ENCODE measurements at places on chromosomes 3 and 15. TPM values are rescaled to one million over a fixed set of nuclear protein-coding genes. Genes with fewer than 3 reads are reported as not detected.

DLL4 gene
- total RNA-seq: 0.09 TPM

DNA sequence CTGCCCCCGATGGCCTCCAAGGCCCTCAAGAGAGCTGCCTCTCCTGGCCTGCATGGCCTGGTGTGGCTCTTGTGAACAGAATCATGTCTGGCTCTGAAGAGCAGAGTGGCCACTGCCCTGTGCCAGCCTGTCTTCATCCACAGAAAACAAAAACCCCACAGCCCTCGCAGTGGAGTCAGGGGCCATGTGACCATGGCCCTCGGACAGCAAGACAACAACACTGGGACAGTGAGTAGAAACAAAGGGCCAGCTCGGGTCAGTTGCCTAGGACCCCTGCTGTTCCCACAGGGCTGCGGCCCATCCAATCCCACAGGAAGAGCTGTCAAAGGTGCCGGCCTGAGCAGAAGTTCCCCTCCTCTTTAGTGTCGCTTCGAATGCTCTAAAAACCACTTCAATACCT is 72.5 kb downstream of the UMPS start:
- no peaks in the 10 kb centered on the region for H3K27me3 ChIP-seq
- no peak overlapping the region for H3K27ac ChIP-seq
- DNase-seq: no peak
- peaks cover 9% of the 10 kb centered on the region for H3K36me3 ChIP-seq
- no peak overlapping the region for H3K4me3 ChIP-seq

- no peak for DNase-seq
- no peaks in the 10 kb centered on the region for H3K36me3 ChIP-seq
- no peak overlapping the region for H3K4me3 ChIP-seq
Observed at GRCh38 chr15:23538648-23539047, 26.8 kb upstream of the MKRN3 start.

DNA sequence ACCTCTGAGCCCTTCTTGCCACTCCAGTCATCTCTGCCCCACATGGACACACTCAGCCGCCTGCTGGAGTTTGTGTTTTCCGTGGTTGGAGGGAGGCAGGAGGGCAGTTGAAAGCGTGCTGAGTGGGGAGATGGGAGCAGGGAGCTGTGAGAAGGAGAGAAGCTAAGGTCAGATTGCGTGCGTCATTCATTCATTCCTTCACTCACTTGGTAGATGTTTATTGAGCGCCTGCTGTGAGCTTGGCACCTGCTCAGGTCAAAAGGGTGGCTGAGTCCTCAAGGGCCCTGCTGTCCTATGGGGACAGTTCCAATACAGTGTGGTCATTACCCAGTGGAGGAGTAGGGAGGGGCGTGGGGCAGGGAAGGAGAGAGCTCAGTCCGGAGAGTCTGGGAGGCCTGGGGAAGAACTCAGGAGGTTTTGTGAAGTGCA is 23.5 kb downstream of the LIMD1 start:
- H3K36me3 ChIP-seq: no peaks in the 10 kb centered on the region
- H3K27me3 ChIP-seq: no peaks in the 10 kb centered on the region
- no peak overlapping the region for H3K4me3 ChIP-seq
- DNase-seq: no peak
- no peaks in the 10 kb centered on the region for H3K4me1 ChIP-seq
- H3K27ac ChIP-seq: no peak overlapping the region

DNA sequence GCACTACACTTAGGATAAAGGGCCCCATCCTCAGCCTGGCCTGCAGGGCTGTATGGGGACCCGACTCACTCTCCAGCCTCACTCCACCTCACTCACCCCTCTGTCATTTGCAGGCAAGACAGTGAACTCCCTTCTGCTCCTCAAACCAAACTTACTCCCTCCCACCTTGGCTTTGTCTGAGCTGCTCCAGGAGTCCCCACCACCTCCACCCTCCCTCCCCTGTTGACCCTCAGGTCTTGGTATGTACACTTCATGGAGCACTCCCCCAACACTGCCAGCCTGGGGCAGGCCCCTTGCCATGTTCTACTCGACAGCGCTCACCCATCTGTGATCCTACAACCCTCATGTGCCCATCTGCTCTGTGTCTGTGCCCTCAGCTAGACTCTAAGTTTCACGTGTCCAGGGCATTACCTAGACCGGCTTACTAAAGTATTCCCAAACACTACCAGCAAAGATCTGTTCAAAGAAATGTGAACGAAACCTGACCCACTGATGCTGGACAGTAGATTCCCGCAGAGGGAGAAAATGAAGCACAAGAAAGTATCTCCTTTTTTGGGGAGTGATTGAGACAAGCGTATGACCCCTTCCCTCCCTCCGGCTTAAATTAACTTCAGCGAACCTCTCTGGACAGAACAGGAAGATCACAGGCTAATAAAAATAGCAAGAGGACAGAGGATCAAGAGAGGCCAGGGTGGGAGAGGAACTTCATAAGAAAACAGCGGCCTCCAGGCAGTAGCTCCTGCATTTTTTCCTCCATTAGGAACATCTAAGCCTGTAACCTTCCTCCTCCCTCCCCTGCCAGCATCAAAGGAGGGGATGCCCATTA is 113.2 kb downstream of the RFTN1 start:
- H3K4me3 ChIP-seq: no peak overlapping the region
- H3K4me1 ChIP-seq: peaks cover 9% of the 10 kb centered on the region
- no peak overlapping the region for H3K27ac ChIP-seq
- no peaks in the 10 kb centered on the region for H3K36me3 ChIP-seq
- DNase-seq: no peak

DNA sequence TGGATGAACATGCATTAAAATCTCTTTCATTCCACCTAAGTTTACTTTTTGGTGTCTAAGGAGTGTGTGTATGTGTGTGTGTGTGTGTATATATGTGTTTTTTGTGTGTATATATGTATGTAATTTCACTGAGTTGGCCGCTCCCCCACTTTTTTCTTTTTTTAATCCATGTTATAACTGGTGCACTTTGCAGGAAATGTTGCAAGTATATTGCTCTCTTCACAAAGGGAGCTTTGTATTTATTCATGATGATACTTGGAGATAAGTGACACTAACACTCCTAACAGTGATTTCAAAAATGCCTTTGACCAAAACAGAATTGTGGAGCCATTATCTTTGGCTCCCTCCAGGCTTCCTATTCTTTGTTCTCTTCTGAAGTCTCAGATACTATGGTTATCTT is 95.8 kb downstream of the FNDC3B start:
- H3K4me1 ChIP-seq: peaks cover 55% of the 10 kb centered on the region
- no peaks in the 10 kb centered on the region for H3K27me3 ChIP-seq
- no peak for DNase-seq

GRCh38 chr15:31149088-31149505 is 47.6 kb upstream of the TRPM1 start:
- no peaks in the 10 kb centered on the region for H3K36me3 ChIP-seq
- no peak overlapping the region for H3K4me3 ChIP-seq
- no peaks in the 10 kb centered on the region for H3K4me1 ChIP-seq
- no peak for DNase-seq

EIF4E3 gene
- total RNA-seq: 3.5 TPM

SLC27A2 gene
- not detected for total RNA-seq

GRCh38 chr3:195546130-195546560 is 3.0 kb upstream of the PPP1R2 start:
- DNase-seq: peak; percentile 83
- peaks cover 18% of the 10 kb centered on the region for H3K4me1 ChIP-seq
- H3K36me3 ChIP-seq: no peaks in the 10 kb centered on the region
- no peaks in the 10 kb centered on the region for H3K27me3 ChIP-seq
- peak overlapping the region; percentile 42 for H3K27ac ChIP-seq

- no peak overlapping the region for H3K27ac ChIP-seq
- DNase-seq: no peak
- peaks cover 5% of the 10 kb centered on the region for H3K27me3 ChIP-seq
- no peaks in the 10 kb centered on the region for H3K36me3 ChIP-seq
Observed at GRCh38 chr3:22893101-22893500, 310.0 kb upstream of the UBE2E2 start.

DNA sequence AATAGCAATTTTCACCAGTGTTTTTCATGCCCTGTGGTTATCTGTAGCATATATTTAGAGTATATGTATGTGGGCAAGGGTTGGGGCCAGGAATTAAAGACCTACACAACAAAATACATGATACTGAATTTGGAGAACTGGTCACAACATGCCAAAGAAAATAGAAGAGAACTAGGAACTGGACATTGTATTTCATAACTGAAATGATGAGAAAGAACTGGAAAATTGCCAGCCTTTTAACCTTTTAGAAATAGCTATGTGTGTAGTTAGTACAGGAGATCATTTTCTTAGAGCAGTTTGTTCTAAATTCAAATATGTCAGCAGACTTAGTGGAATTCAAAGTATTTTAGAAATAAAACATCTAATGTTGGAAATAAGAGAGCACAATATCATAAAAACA is 227.1 kb upstream of the CGNL1 start:
- no peaks in the 10 kb centered on the region for H3K27me3 ChIP-seq
- H3K36me3 ChIP-seq: peaks cover 5% of the 10 kb centered on the region

GRCh38 chr3:142904639-142905436 is 16.0 kb upstream of the PCOLCE2 start:
- DNase-seq: peak; percentile 22
- peaks cover 9% of the 10 kb centered on the region for H3K4me1 ChIP-seq
- H3K27me3 ChIP-seq: no peaks in the 10 kb centered on the region
- H3K4me3 ChIP-seq: no peak overlapping the region
- no peak overlapping the region for H3K27ac ChIP-seq

GRCh38 chr3:52406231-52406661 is 38.7 kb downstream of the SEMA3G start:
- H3K4me1 ChIP-seq: peaks cover 17% of the 10 kb centered on the region
- no peaks in the 10 kb centered on the region for H3K27me3 ChIP-seq
- H3K36me3 ChIP-seq: peaks cover 16% of the 10 kb centered on the region
- no peak for DNase-seq
- H3K4me3 ChIP-seq: no peak overlapping the region
- no peak overlapping the region for H3K27ac ChIP-seq

Data from astrocyte (in vitro differentiated cells and primary cell).